ENCODE measurements at places on chromosomes 6 and 20.

DNA sequence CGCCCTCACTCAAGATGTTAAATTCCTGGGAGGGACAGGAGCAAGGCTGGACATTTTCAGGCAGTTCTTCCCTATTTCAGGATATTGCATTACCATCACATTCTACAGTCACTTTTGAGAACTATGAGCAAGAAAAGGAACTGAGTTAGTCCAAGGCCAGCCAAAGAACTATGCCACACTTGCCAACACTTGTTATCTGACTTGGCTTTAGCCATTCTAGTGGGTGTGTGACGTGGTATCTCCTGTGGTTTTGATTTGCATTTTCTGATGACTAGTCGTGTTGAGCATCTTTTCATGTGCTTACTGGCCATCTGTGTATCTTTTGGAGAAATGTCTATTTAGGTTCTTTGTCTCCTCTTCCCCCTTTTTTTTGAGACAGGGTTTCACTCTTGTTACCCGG is 12.0 kb downstream of the XRN2 start:
- no peak for DNase-seq

DNA sequence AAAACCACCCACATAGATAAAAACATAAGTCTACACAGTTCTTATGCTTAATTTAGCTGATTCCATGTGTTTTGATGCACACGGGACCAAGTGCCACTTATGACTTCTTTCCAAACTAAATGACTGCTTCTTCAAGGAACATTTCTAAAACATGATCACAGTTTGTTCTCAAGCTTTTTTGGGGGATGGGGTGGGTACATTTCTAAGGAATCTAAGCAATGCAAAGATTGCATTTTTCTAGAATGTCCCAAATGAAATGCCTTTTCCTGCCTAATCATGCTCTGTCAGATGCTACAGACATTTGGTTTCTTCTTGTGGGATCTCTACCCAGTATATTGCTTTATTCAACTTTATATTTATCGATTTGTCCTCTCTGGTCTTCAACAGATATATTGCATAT is 496.8 kb upstream of the JAG1 start:
- no peak for DNase-seq

GRCh38 chr20:3330046-3330741 is 77.3 kb downstream of the DNAAF9 start:
- DNase-seq = no peak

DNA sequence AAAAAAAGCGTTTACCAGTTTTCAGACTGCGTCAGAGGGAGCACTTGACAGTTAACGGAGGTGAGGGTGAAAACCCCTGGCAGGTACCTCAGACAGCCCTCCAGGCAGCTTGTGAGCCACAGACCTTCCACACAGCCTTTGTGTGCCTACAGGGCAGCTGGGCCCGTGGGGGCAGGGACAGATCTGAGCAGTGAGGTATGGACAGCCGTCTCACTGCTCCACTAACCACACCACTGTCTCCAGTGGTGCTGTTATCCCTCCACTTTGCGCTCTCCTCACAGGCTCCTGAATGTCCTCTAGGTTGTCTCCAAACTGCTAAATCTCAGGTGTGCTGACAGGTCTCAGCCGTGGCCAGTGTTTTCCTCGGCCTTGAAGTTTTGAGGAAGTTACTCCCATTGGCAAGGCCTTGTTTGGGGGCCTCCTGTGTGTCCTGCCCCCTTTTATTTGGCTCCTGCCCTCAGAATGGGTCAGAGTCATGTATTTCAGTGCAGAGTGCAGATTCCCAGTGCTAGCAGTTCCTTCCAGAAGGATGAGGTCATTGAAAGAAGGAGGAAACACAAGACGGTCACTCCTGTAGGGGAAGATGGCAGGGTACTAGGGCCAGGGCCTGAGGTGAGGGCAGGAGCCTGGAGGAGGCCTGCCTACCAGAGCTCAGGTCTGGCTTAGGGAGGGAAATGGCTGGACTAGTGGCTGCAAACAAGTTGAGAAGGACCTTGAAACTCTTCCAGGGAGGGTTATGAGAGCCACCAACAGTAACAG is 11.8 kb downstream of the GFRA4 start:
- DNase-seq = no peak

DNA sequence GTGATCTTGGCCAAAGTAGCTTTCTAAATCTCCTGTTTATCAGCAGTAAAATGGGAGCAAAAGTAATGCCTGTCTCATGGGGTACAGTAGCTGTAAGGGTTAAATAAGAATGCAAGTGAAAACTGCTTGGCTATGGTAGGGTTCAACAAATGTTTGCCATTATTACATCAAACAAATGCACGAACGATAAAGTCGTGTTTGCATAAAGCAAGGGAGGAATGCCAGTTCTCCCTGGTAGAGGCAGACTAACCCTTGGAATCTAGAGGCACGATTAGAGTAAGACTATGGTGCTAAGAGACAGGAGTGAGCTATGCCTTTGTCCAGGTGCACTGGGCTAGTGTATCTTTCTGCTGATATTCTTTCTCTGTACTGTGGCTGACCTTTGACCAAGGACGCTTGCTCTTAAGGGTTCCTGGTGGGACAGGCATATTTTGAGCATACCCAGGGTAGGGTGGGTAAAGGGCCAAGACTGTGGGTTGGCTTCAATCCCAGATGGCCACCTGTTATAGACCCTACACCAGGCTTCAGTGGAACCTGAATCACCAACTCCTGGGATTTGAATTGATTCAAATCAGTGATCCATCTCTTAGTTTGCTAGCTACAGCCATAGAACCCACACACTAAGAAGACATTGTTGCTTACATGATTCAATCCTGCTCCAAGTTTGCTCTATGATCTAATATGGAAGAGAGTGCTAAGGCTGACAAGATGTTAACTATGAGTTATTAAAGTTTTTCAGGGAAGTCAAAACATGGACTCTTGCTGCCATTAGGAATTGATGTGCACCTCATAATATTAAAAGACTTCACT is 139.9 kb downstream of the CCDC170 start:
- no peak for DNase-seq

GRCh38 chr6:89862698-89863097 is 31.6 kb upstream of the GJA10 start:
- no peak for DNase-seq

DNA sequence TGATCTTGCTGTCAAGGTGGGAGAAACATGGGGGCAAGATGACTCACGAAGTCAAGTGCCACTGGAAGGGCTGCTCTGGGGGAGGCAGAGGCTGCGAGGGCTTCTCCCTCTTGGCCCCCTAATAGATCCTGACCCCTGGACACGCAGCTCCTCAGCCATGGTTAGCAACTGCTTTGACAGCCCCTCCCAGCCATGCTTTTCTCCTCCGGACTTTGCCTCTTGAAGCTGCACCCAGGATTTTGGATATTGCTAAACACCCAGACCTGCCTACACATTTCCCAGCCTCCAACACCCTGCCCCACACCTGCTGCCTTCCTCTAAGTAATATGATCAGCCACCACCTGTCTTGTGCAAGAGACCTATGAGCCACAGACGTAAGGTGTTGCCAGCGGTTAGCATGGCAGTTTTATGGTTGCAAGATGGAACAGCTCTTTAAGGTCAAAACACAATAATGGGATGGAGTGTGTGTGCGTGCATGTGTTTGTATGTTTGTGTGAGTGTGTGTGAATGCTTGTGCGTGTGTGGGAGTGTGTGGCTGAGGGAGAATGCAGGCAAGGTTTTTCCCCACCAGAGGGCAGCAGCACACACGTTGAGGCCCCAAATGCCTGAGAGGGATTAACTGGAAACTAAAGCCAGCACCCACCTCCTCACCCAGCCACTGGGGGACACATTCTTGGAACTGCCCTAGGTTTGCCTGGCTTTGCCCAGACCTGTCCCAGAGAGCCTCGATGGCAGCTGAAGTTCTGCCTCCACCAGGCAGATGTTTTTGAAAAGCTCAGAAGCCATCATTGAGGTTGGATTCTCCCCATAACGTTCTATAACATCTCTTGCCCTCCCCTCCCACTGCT is 2.5 kb downstream of the IP6K3 start:
- peak; percentile 51 for DNase-seq

- no peak for DNase-seq
Observed at GRCh38 chr20:58577871-58578598, 62.8 kb upstream of the APCDD1L start.

DNA sequence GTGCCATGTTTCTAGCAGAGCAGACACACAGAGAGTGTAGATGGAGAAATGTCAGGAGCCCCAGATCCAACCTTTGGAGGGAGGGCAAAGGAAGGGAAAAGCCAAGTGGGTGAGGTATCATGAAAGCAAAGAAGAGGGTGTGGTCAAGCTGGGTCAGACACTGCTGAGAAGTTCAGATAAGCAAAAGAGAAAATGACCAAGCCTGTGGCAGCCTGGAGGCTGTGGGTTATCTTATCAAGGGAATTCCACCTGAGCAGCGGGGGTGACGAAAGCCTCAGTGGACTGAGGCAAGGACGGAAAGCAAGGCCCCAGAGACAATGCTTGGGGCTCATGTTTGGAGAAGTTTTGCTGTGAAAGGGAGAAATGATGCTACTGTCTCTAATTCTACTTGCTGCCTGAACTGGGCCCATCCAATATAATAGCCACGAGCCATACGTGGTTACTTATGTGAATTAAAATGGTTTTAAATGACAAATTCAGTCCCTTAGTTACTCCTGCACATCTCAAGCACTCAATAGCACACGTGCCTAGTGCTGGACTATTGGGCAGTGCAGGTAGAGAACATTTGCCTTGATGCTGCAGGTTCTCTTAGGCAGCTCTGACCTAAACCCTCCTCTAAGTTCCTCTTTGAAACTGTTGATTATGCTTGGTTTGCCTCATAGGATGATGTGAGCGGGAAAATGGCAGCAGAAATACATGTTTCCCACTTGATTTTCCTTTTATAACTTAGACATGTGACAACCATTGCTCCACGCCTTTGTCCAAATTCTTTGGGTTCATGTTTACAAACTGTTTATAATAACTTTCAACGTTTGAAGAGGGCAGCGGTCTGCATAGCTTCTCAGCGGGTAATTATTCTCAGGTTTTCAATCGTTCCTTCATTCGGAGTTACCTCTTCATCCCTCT is 63.7 kb downstream of the SLC22A23 start:
- no peak for DNase-seq

GRCh38 chr6:3540253-3540820 is 83.5 kb upstream of the SLC22A23 start:
- DNase-seq = no peak

DNA sequence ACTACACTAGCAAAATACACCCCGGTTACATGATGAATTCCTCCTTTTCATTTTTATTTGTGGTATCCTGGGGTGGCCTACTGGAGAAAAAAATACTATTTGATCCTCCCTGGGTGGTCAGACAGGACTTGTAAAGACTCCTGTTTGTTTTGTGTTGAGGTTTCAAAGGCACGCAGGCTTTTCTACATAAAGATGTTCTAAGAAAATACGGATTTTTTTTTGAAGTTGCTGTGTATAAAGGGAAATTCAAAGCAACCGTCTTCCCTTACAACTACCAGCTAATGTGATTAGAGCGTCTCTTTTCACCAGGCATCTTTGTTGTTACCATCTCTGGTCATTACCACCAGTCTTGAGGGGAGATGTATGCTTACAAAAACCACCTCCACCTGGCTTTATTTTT is 187.1 kb downstream of the SOX4 start:
- no peak for DNase-seq

DNA sequence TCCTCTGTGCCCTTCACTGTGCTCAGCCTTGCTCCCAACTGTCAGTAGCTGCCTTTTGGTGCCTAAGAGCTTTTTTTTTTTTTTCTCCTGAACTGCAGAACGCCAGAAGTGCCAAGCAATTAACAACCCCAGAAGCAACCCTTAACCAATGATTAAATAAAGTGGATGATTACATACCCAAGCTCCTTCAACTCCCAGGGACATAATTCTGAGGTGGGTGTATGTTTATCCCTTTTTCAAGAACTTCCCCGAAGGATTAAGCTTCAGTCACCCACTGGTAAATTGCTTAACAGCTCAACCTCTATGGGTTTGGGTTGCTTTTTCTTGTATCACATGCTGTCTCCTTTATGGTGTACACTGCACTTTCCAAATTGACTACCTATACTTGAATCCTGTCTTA is 41.1 kb downstream of the KLHL31 start:
- DNase-seq = no peak

DNA sequence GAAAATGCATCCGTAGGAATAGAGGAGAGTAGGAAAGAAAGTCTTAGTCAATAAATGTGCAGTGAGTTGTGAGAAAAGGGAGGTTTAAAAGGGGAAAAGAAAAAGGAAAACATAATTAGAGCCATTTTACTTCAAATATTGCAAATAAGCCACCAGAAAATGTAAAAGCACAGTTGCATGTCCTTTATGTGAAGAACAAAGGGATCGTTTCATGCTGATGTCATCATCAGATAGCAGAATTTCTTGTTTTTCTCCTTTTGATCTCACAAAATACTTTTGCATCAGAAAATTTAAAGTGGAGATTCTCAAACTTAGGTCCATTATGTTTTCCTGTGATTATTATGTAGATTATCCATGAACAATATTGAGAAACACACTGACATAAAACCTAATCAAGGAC is 166.7 kb downstream of the HAO1 start:
- DNase-seq = no peak

- no peak for DNase-seq
Observed at GRCh38 chr6:158556113-158556512, 3.8 kb upstream of the TMEM181 start.

GRCh38 chr6:41767112-41767833 is 12.4 kb downstream of the FRS3 start:
- no peak for DNase-seq

GRCh38 chr20:3815703-3816315 is 4.5 kb upstream of the AP5S1 start:
- no peak for DNase-seq

DNA sequence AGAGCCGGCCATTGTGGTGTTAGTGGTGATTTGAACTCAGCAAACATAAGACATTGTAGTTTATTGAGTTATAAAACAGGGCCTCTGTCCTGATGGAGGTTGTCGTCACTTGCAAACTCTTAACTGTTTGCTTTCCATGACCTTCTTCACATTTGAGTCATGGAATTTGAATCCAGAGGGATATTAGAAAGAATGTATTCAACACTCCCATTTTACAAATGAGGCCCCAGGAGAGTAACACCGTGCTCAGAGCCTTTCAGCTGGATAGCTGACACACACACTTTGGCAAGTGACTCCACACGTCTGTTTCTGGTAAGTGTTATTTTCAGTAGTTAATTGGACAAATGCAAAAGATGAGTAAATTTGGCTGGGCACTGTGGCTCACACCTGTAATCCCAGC is 72.4 kb upstream of the XRN2 start:
- no peak for DNase-seq

GRCh38 chr6:15730442-15730841 is 67.6 kb upstream of the DTNBP1 start:
- DNase-seq = no peak

GRCh38 chr20:59192533-59192896 is 28.9 kb downstream of the ZNF831 start:
- no peak for DNase-seq

Data from effector CD8-positive, alpha-beta T cell (primary cell).